ENCODE measurements at places on chromosomes 12 and 14.
A peak's percentile ranks its signal among the peaks of the same experiment; 100 is the strongest.

DNA sequence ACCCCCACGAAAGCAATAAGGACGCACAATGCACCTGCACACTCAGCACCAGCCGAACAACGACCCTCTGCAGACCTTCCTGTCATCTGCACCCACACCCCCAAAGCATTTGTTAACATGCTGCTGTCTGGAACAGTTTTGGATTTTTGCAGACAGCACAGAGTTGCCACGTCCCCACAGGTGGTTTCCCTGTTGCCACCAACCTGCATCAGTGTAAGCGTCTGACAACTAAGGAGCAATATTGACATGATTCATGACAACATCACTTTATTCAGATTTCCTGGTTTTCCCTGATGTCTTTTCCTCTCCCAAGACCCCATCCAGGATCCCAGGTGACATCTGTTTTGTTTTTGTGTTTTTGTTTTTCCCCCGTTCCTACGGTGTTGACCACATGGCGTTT is 150.7 kb upstream of the C14orf180 start:
- DNase-seq = no peak

GRCh38 chr14:72788972-72789728 is 104.8 kb downstream of the DPF3 start:
- DNase-seq = no peak

DNA sequence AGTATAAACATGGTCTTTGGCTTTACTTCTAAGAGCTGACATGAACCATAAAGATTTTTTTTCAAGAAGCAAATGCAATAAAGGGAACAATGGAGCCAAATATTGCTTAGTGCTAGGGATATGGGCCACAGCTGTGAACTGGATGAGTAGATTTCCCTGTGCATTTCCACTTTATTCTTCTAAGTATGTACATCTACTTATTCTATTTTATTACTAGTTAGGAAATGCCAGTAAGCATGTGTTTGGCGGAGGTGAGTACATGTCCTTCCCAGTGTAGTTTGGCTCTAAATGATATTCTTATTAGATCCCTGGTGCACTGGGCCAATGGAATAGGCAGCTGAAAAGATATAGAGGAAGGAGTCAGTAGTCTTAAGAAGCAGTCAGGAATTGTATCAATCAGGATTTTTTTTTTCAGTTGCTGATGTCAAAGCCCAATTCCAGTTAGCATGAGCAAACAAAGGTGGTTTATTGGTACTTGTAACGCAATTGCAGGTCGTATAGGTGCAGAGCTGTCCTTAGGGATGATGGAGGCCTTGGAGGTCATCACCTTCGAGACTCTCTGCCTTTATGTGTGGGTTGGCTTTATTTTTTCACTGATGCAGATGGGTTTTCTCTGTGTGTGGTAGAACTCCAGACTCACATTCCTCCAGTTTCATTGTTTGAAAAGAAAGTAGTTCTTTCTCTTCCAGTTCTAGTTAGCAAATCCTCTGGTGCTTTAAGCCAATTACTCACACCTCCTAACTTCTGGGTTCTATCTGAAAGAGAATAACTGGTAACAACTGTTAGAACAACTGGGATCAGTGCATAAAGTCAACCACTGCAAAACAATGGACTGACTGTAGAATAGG is 139.0 kb upstream of the LRIG3 start:
- DNase-seq = no peak

DNA sequence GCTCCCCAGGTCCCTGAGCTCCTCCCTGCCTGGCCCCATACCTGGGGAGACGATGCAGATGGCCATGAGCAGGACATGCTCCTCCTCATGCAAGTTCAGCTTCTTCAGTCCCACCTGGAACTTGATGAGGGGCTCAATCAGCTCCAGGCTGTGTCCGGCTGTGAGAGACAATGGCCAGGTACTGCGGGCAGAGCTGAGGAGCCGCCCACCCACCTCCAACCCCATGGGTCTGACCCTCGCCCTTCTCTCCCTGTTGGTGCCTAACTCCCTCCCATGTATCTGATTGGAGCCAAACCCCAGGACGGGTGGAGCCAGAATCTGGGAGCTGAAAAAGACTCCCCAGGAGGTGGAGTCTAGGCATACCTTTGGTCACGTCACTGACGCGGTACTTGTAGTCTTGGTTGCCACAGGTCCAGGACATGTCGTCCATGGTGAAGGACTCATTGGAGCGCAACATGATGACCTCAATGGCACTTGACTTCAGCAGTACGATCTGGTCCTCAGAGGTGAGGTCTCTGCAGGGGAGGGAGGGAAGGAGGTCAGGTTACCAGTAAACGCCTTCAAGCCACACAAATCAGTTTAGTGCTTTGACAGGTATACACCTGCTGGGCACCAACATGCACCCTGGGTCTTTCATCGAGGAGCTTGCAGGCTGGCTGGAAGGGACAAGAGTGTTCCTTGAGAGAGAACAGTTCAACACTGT is 26.7 kb upstream of the HDAC7 start:
- DNase-seq = no peak

DNA sequence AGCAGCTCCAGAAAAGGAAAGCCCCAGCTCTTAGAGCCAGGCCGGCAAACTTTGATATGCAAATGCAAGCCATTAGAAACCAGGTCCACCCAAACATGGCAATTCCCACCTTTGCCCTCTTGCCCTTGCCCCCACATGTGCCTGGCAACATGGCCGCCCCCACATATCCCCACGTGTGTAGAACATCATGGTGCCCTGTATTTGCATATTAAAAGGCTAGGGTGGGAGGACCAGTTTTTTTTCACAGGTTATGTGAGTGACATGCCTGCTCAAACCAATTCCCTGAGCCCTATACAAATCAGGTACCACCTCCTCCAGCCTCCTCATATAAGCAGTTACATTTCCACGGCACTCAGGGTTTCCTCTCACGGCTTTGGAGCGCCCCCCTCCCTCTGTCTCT is 6.1 kb upstream of the ALDH1L2 start:
- DNase-seq = no peak

GRCh38 chr12:18492372-18493025 is 231.2 kb downstream of the PIK3C2G start:
- DNase-seq = no peak

DNA sequence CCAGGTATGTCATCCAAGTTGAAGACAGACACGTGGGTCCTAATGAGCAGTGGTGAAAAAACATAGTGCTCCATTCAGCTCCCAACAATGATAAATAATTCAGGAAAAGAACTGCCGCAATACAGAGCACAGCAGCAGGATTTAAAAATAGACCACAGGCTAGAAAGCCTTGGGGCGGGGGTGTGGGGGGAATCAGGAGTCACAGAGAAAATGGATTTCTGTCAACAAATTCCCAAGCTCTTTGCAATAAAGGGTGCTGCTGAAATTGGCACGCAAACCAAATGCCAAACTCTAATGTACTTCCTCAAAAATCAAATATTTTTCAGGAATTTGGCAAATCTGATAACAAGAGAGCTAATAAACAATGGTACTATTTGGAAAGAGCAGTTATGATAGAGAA is 58.6 kb downstream of the R3HDM2 start:
- no peak for DNase-seq

DNA sequence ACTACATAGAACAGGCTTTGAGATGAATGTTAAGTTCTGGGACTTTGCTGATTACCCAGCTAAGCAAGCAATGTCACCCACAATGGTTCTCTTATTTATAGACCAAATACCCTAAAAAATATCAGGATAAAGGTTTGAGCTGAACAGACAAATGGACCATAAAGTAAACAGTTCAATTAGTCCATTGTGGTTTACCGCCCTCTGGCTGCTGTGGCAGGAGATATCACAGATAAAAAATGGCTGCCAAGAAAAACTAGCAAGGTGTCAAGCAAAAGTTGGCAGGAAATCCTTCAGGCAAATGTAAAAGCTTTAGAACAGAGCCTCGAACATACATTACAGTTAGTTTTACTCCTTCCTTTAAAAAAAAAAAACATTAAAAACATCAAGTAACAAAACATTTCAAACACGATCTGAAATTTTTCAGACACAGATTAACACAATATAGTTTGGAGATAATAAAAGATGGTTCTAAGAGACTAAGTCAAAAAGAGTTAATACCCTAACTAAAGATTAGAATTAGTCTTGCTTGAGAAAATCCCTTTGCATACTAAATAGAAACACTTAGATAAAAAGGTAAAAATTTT is 41.3 kb downstream of the MED13L start:
- peak; percentile 70 for DNase-seq

- no peak for DNase-seq
These were observed 2.6 kb downstream of the MLEC start for GRCh38 chr12:120689397-120690082.

Measured in CD4-positive, alpha-beta T cell treated with Interleukin-2 at 100 ng/mL for 4 hours (primary cell).